ENCODE measurements at places on chromosomes 6 and 20.

DNA sequence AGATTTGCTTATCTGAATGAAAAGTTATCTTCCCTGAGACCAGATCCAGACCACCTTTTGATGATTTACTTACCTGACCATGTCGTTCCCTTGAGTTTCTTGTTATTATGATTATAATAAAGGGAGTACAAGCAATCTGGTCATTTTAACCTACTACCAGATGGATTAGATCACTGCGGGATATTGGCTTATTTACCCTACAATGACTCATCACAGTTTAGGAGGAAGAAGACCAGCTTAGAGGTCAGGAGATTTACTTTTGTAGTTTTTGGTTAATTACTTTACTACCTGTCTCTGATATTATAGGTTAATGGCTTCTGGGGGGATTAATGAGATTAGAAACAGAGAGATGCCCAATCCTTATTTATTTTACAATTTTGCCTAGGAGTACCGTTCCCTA, 10.7 kb downstream of the PKIB start:
- no peak for DNase-seq

DNA sequence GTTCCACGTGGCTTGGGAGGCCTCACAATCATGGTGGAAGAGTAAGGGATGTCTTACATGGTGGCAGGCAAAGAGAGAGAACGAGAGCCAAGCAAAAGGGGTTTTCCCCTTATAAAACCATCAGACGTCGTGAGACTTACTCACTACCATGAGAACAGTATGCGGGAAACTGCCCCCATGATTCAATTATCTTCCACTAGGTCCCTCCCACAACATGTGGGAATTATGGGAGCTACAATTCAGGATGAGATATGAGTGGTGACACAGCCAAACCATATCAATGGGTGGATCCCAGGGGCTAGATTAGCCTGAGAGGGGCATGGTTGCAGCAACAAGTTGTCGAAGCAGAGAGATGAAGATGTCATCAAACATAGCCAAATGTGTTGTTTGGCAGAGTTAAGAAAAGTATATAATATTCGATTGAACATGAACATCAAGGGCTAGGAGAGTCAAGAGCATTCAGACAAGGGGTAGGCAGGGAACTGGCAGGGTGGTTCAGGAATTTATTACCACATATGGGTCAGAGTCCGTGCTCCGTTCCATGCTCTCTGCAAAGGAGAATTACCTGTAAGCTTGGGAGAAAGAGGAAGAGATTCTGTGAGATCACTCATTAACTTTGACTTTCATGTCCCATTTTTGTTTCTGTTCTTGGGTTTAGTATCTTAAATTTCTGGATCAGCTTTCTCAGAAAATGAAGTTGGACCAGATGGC, 98.8 kb downstream of the CCDC170 start:
- DNase-seq = no peak

DNA sequence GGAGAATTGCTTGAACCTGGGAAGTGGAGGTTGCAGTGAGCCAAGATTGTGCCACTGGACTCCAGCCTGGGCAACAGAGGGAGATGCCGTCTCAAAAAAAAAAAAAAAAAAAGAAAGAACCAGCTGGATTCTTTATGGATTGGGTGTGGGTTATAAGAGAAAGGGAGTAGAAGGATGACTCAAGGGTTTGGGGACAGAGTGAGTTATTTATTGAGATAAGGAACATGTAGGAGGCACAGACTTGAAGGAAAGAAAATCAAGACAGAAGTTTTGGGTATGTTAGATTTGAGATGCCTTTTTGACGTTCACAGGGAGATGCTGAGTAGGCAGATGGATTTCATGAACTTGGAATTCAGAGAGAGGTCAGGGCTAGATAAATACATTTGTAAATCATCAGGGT, 47.6 kb downstream of the KIZ start:
- no peak for DNase-seq

DNA sequence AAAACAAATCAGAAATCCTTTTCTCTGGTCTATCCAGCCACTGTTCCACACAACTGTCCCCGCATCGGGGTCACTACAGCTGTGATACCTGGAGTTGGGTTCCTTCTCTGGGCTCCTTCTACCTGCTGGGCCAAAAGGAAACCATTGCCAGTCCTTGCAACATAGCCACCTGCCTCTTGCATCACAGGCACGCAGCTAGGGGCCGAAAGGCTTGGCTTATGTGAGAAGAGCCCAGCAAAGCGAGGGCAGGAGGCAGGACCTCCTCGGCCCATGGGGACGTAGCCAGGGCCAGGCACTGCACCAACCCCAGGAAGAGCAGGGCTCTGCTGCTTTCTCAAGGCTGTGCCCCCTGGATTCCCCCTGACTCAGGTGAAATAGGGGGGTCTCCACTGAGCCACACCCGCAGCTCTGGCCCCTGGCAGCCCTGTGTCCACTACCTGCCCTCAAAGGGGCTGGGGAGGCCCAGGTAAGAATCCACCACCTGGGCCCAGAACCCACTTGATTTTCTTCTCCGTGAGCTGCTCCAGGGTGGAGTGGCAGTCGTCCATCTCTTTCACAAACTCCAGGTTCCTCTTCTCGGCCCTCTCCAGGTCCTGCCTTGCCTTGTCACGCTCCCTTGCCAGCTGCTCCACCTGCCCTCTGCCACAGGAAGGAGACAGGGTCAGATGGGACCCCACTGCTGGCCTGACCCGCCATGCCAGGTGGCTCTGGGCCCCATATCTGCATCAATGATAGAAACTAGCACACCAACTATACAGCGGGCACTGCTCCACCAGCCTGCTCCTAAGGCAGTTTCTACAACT, 88.9 kb downstream of the GINS1 start:
- no peak for DNase-seq

DNA sequence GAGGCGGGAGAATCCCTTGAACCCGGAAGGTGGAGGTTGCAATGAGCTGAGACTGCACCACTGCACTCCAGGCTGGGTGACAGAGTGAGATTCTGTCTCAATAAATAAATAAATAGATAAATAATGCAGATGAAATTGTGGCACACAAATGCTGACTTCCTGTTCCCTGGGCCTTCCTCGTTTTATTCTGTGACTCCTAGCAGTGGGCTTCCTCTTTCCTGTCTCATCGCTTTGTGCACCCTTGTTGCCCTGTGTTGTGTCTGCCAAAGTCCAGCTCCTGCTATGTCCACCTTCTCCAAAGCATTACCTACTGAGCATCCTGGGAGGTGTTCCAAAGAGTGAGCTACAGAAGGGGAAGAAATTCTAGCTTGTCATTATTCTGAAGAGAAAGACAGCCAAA, 100.2 kb upstream of the TIAM2 start:
- no peak for DNase-seq

- no peak for DNase-seq
Measured at GRCh38 chr20:13656721-13657368, 18.1 kb upstream of the TASP1 start.

- DNase-seq = no peak
Measured at GRCh38 chr6:159093609-159094443, 49.0 kb upstream of the TAGAP start.

- DNase-seq = no peak
Measured at GRCh38 chr6:138959521-138959920, 28.5 kb downstream of the REPS1 start.

DNA sequence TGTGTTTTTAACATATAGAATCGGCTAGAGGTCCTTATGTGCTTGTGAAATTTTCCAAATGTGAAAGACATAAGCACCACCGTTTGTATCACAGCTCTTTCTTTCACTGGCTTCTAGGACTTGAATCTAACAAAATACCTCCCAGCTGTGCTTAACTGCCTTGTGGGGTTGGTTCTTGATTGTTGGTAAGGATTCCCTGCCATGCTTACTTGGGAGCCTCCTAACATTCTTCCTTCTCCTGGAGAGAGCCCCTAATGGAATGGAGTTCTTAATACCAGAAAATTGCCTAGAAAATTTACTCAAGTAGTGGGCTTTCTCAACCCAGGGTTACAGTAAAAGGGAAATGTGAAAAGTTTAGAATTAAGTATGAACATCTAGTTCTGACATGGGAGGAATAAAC, 121.2 kb downstream of the COL19A1 start:
- no peak for DNase-seq

GRCh38 chr6:150672800-150673199, 73.1 kb downstream of the PLEKHG1 start:
- DNase-seq = no peak

GRCh38 chr6:64680446-64680845, 1026.6 kb downstream of the EYS start:
- no peak for DNase-seq

GRCh38 chr6:9647599-9647998, 767.3 kb downstream of the TFAP2A start:
- no peak for DNase-seq

DNA sequence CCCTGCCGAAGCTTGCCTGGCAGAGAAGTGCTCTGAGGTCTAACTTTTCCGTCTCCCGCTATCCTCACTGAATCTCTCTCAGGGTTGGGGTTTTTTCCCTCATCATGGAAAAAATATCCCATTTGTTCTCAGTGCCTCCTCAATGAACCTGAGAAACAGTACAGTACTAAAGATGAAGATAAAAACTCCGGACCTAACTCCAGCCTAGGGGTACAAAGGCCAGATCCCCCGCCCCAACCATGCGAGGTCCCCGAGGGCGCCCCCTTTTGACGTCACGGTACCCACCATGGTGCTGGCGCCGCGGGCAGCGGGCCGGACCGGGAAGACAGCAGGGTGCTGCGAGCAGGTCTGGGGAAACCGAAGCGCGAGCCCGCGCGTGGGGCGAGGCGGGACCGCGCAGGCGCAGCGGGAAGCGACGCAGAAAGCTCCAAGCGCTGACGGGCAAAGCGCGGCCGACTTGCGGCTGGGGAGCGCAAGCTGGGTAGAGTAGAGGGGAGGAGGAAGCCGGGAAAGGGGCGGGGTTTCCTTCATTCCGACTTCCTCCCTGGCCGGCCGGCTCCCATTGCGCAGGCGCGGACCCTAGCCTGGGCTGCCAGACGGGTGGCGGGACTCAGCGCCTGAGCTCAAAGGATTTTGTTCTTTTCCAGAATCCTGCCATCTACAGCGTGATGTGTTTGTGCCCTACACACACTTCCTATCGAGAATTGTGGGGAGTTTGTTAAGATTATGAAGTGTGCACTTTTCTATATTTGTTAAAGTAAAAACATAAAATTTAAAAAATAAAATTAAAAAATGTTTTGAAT, at the start of gene LSM2:
LSM2 (minus strand) TSS at position 497 of the 803 bp plus-strand sequence; CDS start at position 288, 209 bp downstream.
- peak; percentile 91 for DNase-seq

GRCh38 chr6:159973406-159973805, 4.5 kb downstream of the IGF2R start:
- peak; percentile 88 for DNase-seq

DNA sequence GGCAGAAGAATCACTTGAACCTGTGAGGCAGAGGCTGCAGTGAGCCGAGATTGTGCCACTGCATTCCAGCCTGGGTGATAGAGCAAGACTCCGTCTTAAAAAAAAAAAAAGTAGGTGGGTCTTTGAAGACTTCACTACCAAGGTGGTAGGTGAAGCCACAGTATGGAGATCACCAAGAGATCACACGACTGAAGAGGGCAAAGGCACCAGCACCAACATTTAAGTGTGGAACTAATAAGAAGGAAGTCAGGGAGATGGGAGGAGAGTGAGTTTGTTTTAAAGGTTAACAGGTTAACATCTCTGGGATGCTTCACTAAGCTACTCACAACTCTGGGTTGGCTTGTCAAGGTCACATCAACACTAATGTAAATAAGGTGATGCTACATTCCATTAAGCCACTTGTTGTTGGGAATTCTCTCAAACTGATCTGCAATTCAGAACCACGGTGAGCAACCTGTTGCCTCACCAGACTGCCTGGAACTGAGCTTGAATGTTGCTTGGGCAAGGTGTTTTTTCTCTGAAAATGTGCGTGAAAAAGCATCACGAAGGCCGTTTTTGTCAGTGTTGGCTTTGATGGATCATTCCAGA, 48.7 kb downstream of the KCTD20 start:
- no peak for DNase-seq

DNA sequence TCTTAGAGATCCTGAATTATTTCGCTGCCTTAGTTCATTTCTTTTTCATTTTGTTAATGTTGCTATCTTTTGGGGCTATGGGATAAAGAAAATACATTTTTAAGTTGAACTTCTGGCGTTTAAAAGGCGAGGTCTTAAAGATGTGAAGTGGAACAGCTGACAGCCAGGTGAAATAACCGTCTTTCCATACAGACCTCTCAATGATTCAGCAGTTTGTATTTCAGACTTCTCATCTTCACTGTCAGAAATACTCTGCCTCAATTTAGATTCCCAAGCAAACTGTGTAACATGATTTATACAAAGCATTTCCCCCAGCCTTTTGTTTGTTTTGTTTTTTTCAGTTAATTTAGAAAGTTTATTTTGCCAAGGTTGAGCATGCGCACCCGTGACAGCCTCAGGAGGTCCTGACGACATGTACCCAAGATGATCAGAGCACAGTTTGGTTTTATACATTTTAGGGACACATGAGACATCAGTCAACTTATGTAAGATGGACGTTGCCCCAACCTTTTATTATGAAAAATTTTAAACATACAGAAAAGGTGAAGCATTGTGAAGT, 40.0 kb downstream of the SLC9A8 start:
- no peak for DNase-seq

- no peak for DNase-seq
Measured at GRCh38 chr6:111828809-111829208, 44.4 kb downstream of the FYN start.

GRCh38 chr20:59775687-59776055, 157.8 kb downstream of the SYCP2 start:
- no peak for DNase-seq

- no peak for DNase-seq
Measured at GRCh38 chr6:49054311-49054710, 408.7 kb downstream of the MMUT start.

DNA sequence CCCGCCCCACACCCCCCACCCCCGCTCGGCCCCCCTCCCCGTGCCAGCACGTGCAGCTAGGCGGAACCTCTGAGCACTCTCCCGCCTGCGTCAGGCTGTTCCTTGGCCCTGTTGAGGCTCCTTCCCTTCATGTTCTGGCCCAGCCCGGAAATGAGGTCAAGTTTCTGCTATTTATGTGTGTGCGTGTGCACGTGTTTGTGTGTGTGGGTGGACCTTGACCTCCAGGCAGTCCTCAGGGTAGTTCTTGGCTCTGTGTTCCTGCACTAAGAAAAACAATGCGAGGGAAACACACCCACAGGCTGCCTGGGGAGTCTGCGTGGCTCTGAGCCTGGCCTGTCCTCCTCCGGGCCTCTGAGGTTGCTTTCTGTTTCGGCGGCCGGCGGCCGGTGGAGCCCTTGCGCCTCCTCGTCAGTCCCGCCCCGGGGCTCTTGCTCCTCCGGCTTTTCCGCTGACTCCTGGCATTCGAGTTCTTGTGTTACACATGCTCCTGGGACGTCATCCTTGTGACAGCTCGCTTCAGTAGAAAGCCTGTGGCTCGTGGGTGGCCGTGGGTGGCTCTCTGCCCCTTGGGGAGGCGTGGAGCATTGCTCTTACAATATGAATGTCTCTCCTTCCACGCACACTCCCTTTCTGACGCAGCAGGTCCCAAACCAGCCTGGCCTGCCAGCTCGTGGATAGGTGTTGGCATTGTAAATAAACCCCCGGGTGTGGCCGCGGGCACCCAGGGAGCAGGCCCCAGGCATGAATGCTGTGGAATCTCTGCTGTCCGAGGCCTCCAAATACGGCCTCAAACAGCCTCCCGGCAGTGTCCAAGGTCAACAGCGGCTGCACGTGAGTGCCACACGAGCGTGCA, 10.0 kb downstream of the SLCO4A1 start:
- peak; percentile 53 for DNase-seq
